ENCODE measurements at places on chromosomes 6 and 20.

DNA sequence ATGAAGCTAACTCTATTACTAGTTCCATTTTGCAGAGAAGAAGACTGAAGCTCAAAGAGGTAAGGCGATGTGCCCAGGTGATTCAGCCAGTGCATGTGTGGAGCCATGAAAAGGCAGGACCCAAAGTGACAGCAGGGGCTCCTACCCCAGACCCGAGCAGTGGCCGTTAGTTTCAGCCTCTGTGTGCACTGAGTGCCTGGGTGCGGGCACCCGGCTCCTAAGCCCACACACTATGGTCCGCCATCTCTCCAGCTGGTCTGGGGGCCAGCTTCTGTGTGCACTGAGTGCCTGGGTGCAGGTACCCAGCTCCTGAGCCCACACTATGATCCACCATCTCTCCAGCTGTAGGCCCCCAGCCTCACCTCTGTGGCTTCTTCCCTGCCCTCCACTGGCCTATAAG, 123.5 kb upstream of the CST7 start:
- no peak overlapping the region for H3K27ac ChIP-seq
- H3K36me3 ChIP-seq, result no peaks in the 10 kb centered on the region
- no peak overlapping the region for H3K4me3 ChIP-seq
- no peak for DNase-seq
- no peaks in the 10 kb centered on the region for H3K4me1 ChIP-seq

DNA sequence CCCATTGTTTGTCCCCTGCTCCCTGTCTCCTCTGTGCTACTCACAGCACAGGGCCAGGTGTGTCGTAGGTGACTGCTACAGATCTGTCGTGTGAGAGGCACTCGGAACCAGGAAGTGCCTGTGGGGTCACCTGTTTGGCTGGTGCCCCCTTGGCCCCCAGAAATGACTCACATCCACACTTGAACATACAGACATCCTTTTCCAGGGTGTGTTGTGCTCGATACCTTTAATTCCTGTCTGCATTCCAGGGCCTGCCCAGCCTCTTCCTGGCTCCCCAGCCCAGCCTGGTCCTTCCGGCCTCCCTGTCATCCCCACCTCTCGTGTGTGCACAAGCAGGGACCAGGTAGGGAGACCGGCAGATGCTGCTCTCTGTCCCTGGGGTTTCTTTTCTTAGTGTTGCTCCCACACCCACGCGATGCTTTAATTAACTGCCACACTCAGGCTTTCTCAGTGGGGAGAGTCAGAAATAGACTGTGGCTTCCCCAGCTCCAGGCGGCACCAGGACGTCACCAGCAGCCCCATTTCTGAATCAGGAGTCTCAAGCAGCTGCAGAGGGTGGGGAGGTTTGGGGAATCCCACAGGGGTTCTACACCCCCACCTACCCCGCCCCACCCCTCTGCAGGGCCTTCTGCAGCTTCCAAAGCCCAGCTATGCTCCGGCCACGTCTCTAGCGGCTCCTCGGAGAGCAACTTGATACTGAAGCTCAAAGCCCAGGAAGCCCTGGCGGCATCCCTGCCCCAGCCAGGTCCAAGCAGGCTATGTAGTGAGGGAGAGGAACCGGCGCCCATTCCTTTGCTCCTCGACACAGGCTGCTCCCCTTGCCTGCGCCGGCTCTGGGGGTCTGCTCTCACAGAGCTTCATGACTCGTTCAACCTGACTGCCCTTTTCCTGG, 102.2 kb downstream of the SYCP2 start:
- H3K4me1 ChIP-seq, result peaks cover 2% of the 10 kb centered on the region
- H3K27ac ChIP-seq, result no peak overlapping the region
- no peaks in the 10 kb centered on the region for H3K36me3 ChIP-seq

- no peaks in the 10 kb centered on the region for H3K27me3 ChIP-seq
- no peaks in the 10 kb centered on the region for H3K36me3 ChIP-seq
- H3K4me3 ChIP-seq, result no peak overlapping the region
- peaks cover 32% of the 10 kb centered on the region for H3K4me1 ChIP-seq
These were observed 7.8 kb downstream of the STX11 start for GRCh38 chr6:144158133-144158532.

DNA sequence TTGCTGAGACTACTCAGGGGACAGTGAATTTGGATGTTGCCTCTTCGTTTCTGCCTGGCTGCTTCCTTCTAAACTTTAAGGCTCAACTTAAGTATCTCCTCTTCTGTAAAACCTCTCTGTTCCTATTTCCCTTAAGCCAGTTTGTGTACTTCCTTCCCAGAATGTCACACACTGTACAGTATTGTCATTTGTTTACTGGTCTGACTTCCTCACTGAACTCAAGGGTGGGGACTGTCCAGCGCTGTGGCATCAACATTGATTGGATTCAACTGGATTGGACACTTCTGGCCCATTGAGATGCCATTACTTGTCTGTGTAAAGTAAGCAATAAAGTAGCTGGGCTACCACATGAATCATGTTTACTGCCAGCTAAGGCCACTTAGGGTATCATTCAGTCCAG, 69.7 kb downstream of the ANKS1A start:
- H3K27me3 ChIP-seq, result no peaks in the 10 kb centered on the region
- no peaks in the 10 kb centered on the region for H3K36me3 ChIP-seq
- H3K4me3 ChIP-seq, result no peak overlapping the region
- H3K27ac ChIP-seq, result no peak overlapping the region
- H3K4me1 ChIP-seq, result peaks cover 3% of the 10 kb centered on the region

DNA sequence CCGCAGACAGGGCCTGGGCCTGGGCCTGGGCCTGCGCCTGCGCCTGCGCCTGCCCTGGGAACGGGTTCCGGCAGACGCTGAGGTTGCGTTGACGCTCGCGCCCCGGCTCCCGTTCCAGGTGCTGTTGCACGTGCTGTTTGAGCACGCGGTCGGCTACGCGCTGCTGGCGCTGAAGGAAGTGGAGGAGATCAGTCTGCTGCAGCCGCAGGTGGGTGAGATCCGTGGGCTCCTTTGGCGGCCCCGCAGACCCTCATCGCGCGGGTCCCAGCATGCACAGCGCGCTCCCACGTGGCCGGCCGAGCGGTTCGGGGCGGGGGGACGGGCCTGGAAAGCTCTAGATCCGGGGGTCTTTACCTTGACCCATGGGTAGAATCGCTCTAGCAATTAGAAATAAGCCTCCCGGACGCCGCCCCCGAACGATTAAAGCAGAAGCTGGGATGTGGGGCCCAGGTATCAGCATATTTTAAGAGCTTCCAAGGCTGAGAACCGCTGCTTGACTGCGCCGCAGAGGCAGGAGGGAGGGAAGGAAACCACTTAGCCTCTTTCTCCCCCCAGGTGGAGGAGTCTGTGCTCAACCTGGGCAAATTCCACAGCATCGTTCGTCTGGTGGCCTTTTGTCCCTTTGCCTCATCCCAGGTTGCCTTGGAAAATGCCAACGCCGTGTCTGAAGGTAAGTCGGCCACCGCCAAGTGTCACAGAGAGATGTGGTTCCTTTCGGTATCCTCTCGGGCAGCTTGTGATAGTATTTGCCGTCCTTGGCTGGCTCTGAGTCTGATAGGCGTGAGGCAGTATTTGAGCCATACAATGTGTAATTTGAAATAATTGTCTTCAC, 508 bp downstream of the NOP56 start:
- peak overlapping the region; percentile 98 for H3K4me3 ChIP-seq
- H3K27ac ChIP-seq, result peak overlapping the region; percentile 45
- H3K4me1 ChIP-seq, result peaks cover 25% of the 10 kb centered on the region
- H3K36me3 ChIP-seq, result peaks cover 32% of the 10 kb centered on the region
- no peaks in the 10 kb centered on the region for H3K27me3 ChIP-seq
- no peak for DNase-seq

DNA sequence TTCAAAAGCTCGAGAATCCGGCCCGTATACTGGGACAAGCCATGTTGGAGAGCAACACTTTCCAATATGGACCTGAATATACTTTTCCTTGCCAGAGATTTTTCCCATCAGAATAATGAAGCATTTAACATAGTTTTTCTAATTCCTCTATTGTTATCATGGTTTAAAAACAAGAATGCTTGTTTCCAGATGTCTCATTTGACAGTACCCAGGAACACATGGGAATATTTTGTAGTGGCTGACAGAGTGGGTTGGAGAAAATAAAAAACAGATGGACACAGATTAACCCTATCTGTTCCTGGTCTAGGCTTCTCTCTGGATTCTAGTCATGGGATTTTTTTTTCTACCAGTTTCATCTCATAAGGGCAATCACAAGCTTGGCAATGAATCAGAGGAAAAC, 164.8 kb upstream of the CEP162 start:
- no peak for DNase-seq
- peaks cover 6% of the 10 kb centered on the region for H3K27me3 ChIP-seq
- H3K27ac ChIP-seq, result no peak overlapping the region
- H3K4me3 ChIP-seq, result no peak overlapping the region
- H3K36me3 ChIP-seq, result no peaks in the 10 kb centered on the region

GRCh38 chr6:3438190-3439167, 18.4 kb downstream of the SLC22A23 start:
- DNase-seq, result no peak
- no peaks in the 10 kb centered on the region for H3K27me3 ChIP-seq
- H3K4me1 ChIP-seq, result no peaks in the 10 kb centered on the region
- no peak overlapping the region for H3K27ac ChIP-seq

DNA sequence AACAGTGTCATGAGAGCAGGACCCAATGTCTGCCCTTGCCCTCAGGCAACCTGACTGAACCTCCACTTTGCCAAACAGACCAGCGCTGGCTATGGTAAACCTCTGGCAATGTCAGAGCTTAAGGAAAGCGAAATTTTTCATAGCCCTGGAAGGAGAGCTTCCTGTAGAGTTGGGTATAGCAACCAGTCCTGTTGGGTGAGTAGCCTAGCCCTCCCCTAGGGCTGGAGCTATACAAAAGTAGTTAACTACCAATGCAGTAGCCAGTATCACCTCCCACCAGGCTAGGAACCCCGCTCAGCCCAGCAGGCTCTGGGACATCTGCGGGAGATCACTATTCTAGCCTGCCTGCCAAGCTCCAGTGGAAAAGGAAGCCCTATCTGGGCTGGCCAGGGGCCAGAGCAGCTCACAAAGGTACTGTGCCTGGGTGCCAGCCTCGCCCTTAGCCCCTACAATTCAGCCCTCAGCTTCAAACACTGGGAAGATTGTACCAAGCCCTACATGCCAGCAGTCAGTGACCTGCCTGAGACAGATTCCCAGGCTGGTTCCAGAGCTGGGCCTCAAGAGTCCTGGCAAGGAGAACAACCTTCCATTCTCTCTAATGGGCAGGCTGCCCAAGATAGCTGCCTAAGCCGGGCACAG, 7.9 kb downstream of the WFDC3 start:
- DNase-seq, result no peak
- H3K4me1 ChIP-seq, result peaks cover 23% of the 10 kb centered on the region
- peaks cover 2% of the 10 kb centered on the region for H3K27me3 ChIP-seq
- H3K4me3 ChIP-seq, result no peak overlapping the region

DNA sequence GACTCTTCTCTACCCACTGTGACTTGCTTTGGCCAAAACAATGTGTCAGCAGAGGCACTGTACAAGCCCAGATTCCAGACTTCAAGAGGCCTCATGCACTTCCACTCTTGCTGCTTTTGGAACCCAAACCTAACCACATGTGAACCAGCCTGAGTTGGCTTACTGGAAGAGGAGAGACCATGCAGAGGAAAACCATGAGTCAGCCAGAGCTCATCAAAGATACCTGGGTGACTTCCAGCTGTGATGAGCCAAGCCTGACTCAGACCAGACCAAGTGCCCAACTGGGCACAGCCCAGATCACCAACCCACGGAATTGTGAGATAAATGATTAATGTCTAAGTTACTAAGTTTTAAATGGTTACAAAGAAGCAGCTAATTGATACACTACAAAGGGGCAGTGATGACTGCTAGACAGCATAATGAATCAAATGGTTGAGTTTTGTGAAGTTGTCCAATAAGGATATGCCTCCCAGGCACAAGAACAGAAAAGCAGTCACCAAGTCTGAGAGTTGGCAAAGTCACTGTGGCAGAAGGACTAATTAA, 16.2 kb upstream of the BEND6 start:
- no peaks in the 10 kb centered on the region for H3K36me3 ChIP-seq
- no peak overlapping the region for H3K27ac ChIP-seq
- H3K4me3 ChIP-seq, result no peak overlapping the region
- no peaks in the 10 kb centered on the region for H3K27me3 ChIP-seq
- DNase-seq, result peak; percentile 66

DNA sequence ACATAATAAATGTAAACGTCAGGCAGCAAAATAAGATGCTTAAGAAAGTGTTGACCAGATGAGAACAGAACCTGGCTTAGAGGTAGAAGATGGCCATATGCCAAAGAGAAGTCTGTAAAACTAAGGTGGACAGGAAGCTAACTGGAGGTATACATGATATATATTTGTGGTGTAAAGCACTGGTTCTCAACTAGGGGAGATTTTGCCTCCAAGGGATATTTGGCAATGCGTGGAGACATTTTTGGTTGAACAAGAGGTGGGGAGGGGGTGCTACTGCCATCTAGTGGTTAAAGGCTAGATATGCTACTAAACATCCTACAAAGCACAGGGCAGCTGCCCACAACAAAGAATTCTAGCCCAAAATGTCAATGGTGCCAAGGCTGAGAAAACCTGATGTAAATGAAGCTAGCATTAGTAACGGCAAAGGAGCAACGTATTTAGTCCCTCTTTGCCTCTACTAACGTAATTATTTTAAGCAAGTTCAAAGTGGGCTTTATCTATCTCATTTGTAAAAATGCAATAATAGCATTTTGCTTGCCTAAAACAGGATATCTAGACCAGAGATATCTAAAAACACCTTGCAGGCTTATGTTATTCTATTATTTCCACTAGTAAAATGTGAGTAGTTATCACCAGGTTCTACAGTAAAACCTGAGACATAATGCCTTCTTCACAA, 182.6 kb downstream of the RNGTT start:
- H3K27ac ChIP-seq, result no peak overlapping the region
- H3K27me3 ChIP-seq, result no peaks in the 10 kb centered on the region
- peak; percentile 67 for DNase-seq
- H3K4me3 ChIP-seq, result no peak overlapping the region

DNA sequence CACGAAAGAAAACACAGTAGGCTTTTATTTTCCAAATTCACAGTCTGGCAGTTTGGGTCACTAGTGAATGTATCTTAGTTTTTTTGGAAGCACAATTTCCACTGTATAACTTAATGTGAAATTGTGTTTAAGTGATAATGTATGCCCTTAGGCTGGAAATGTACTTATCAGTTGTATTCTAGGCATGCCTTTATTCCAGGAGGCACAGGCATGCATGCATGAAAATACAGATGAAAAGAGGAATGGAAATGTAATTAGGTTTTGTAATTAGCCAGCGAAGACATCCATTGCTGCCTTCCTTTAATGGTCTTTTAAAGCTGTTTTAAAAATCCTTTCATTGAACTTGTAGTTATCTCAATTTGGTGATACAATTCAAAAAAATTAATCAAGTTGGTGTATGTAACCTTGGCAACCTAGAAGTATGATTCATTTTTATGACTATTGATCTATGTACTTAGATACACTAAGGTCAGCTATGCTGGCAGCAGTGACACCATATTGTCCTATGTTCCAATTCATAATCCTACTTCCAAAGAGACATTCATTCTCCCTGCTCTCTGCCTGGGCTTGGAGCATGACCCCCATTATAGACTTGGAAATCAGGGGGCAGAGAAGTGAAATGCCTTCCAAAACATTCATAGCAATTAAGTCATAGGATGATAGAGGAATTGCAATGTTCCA, 73.1 kb downstream of the SNAP25 start:
- H3K27ac ChIP-seq, result no peak overlapping the region
- no peak overlapping the region for H3K4me3 ChIP-seq
- no peaks in the 10 kb centered on the region for H3K27me3 ChIP-seq
- no peak for DNase-seq

- H3K27me3 ChIP-seq, result no peaks in the 10 kb centered on the region
- H3K4me1 ChIP-seq, result no peaks in the 10 kb centered on the region
- H3K4me3 ChIP-seq, result no peak overlapping the region
- no peak overlapping the region for H3K27ac ChIP-seq
These were observed 308.1 kb upstream of the HS3ST5 start for GRCh38 chr6:114650891-114651290.
